ENCODE measurements at places on chromosomes 1 and 21.

- no peak for DNase-seq
These were observed 60.0 kb downstream of the APCS start for GRCh38 chr1:159647616-159648015.

- no peak for DNase-seq
These were observed 30.6 kb downstream of the MORN1 start for GRCh38 chr1:2360588-2361364.

DNA sequence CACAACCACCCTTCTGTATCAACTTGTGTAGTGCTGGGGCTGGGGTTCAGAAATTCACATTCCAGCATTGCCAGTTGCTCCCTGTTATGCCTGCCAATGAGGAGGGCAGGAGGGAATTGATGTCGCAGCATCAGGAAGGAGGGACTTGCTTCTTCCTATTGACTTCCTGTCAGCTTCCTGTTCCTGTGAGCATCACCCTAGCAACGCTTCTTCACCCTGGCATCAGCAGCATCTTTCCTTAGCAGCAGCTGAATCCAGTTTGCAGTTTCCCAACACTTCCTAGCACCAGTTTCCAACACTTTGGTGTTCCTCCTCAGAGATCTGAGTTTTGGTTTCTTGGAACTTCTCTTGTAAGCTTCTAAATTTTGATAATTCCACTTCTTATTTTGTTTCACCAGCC lies 8.9 kb upstream of the TRIM62 start:
- no peak for DNase-seq

DNA sequence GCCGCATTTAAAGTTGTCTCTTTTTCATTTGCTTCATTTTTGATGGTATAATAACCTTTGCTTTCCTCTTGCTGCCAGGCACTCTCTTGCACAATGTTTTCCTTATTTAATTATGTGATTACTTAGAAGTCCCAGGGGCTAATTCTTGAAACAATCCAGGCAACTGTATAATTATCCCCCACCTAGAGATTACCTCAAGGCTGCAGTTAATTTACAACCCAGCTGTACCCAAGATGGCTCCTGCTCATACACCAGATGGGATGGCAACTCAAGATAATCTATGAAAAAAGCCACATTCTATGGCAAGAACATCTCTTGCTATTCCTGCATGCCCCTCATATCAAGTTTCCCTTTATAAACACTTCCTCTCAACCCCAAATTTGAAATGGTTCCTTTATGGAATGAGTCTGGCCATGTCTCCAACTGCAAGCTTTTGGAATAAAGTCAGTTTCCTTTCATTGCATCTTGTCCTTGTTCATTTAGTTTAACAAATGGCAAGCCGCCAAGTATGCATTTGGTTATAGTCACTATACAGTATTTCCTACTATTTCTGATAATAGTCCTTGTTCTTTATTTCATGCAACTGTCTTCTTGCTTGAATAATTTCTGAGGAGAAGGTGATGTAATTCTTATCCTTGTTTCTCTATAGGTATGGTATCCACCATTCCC lies 1042.6 kb downstream of the PLA2G4A start:
- DNase-seq = no peak

DNA sequence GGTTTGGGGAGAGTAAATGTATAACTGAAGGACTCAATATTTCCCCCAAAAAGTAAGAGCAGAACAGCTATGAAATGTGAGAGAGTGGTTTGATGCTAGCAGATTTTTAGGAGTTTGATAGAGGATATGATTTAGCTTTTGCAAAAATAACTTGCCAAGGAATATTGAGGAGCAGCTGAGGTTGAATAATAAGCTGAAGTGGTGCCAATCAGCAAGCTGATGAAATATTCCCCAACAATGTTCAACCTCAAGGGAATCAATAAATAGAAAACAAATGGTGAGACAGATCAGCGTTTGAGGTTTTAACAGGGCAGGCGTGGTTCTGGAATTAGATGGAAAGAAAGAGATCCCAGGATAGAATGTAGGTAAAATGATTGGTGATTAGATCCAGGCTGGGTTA lies 413.4 kb upstream of the ADAMTS5 start:
- DNase-seq = no peak

DNA sequence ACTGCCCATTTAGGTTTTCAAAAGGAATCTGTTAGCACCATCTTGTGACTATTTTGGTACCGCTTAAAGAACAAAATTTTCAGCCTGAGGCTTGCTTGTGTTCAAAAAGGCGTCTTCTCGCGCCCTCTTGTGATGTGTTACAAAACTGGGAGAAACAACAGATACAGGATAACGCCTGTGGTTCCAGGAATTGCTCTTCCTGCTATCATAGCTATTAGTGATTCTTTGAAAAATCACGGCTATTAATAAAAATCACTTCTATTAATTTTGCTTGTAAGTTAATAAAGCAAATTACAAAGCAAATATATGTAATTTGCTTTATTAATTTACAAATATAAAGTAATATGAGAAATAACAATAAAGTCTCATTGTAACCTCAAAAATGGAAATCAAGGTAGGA lies 82.2 kb upstream of the ABCD3 start:
- no peak for DNase-seq

- peak; percentile 3 for DNase-seq
These were observed 125.2 kb upstream of the DPYD start for GRCh38 chr1:98045767-98046641.

GRCh38 chr1:247456021-247456420 lies 1.9 kb downstream of the OR2B11 start:
- no peak for DNase-seq

GRCh38 chr1:100995198-100995988 lies 30.2 kb downstream of the DPH5 start:
- DNase-seq = no peak

DNA sequence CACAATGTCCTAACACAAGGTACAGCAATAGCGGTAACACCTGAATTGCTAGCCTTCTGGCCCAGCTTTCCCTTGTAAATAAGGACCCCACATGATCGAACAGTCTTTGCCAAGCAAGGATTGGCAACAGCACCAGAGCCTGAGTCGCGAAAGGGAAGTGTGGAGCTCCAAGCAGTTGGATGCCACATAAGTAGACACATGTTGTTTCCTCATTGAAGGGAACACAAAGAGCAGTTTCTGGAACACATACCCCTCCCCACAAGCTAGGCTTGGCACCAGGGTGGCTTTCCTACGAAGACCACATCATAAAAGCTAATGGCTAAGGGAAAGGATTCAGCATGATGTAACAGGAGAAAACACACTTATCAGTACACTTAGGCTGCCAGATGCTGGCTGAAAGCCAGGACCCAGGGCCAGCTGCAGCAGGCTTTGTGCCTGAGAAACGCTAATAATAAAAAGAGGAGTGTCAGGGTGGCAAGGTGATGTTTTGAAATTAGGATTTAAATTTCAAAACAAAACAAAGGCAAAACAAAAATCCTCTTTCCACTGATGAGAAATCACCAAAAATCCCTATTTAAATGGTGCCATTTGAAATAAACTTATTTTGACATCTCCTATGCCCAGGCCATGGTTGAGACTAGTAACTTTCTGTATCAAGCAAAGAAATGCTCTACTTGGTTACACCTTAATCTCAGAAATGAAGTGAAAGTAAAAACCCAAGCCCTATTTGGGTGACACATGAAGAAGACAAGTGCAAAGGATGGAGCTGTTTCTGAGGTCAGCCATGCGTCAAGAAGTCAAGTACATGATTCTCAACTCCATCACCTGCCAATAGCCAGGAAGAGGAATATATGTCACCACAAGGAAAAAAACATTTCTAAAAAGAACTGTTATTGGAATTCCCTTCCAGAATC lies 11.9 kb upstream of the CPLANE2 start:
- DNase-seq = peak; percentile 82

- DNase-seq = no peak
These were observed 36.2 kb upstream of the PKN2 start for GRCh38 chr1:88647749-88648415.

- DNase-seq = no peak
These were observed 8.9 kb upstream of the CD46 start for GRCh38 chr1:207742850-207743555.

DNA sequence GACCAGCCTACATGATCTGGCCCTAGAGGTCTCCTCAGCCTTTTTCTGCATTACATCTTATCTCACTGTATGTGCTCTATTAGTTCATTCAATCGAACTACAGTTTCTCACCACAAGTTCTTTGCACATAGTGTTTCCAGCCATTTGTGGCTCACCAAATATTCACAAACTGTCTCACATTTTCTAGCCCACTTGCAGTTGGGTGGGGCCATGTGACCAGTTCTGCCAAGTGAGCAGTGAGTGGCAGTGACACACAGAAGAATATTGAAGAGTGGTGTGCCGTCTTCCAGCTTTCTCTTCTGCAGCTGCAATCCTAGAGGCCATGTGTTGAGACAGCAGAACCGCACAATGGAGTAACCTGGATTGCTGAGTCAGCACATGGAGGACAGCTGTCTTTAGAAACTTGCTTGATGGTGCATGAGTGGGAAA lies 103.2 kb upstream of the ZNF644 start:
- no peak for DNase-seq

- DNase-seq = no peak
These were observed 33.1 kb upstream of the KLHDC7A start for GRCh38 chr1:18447509-18448220.

- peak; percentile 50 for DNase-seq
These were observed 535 bp downstream of the SETD4 start for GRCh38 chr21:36059823-36060158.

GRCh38 chr1:6967431-6968111 lies 182.3 kb downstream of the CAMTA1 start:
- DNase-seq = no peak

DNA sequence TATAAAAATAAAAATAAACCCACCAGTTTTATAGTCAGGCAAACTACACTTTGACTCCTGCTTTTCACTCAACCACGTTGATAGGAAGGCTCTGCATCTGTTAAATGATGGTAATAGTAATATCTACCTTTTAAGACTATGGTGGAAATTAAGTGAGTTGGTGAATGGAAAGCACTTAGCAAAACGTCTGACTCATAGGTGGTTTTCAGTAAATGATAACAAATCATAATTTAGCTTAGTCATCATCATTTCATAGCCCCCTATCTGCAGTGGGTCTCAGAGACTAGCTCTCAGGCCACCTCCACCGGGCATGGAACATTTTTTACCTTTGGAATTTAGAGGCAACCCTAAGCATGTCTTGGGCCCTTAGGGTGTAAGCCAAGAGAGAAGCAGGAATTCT lies 160.0 kb downstream of the PDE4B start:
- no peak for DNase-seq

GRCh38 chr1:117780687-117781475 lies 148.5 kb downstream of the GDAP2 start:
- DNase-seq = peak; percentile 25

GRCh38 chr1:55654171-55654570 lies 439.0 kb upstream of the USP24 start:
- no peak for DNase-seq

DNA sequence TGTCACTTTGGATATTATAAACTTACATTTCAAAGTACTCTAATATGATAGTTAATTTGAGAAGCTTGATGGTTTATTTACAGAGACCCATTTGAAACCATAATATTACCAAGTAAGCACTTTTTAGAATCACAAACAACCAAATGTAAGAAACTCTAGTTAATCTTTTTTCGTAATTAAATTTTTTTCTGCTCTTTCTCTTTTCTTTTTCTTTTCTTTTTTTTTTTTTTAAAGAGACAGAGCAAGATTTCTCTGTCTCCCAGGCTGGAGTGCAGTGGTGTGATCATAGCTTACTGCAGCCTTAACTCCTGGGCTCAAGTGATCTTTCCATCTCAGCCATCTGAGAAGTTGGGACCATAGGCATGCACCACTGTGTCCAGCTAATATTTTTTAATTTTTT lies 5.2 kb downstream of the RAVER2 start:
- no peak for DNase-seq

- DNase-seq = no peak
These were observed 33.9 kb downstream of the MRAP start for GRCh38 chr21:32332463-32332951.

GRCh38 chr1:244318512-244318911 lies 133.2 kb downstream of the ADSS2 start:
- no peak for DNase-seq

DNA sequence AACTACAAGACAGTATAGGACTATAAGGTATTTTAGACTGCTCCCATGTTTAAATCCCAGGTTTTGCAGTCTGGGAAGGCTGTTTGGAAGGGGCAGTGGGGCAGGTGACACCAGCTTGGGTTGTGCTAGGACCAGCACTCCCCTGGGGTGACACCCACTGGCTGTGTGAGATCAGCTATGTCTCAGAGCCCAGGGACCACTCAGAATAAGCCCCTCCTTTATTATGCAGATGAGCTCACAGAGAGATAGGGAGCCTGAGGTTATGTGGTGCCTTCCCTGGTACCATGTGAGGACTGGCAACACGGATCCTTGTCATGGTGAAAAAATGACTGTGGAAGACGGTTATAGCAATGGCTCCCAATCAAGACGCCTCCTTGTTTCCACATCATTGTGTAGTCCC lies 71.0 kb downstream of the NENF start:
- no peak for DNase-seq

DNA sequence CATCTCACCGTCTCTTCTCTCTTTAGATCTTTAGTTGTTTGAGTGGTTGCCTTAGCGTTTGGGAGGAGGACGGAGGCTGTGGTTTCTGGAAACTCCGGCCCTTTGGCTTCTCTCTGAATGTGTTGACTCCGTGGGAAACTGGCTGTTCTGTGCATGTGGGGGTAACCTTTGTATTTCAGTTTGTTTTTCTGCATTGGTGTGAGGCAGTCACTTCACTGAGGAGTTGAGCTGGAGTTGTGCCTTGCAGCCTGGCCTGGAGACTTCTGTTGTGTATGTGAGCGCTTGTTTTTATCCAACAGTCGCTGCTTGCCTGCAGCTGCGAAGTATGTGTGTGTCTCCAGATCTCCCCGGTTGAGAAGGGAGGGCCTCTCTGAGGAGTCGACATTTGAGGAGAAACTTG lies 33.6 kb downstream of the CLDN14 start:
- DNase-seq = no peak

DNA sequence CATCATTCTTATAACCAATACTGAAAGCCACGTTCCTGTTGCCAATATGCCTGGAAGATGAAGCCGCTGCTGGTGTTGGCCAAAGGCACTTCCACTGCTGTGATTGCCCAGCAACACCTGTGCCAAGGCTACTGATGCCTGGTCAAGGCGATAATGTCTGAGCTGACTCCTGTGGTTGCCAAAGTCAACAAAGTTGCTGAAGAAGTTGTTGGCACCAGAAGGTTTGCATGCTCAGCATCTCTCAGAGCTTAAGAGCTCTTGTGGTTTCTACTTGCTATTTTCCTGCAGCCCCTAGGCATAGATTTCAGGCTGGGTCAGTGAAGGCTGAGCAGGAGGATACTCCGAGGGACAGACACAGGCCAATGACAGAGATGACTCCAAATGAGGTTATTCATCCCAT lies 63.4 kb upstream of the RAB3GAP2 start:
- DNase-seq = peak; percentile 3

DNA sequence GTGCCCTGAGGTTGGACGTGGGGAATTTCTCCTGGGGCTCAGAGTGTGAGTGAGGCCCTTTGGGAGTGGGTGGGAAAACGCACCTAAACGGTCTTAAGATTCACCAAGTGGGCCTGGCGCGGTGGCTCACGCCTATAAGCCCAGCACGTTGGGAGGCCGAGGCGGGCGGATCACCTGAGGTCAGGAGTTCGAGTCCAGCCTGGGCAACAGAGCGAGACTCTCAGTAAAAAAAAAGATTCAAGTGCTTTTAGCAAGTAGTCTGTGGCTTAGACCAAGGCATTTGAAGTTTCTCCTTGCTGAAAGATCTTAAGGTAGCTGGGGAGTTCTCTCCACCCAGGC lies 1.4 kb downstream of the RPS8 start:
- no peak for DNase-seq

GRCh38 chr1:26287811-26288210 lies 7.9 kb downstream of the SH3BGRL3 start:
- no peak for DNase-seq
